ENCODE measurements at places on chromosomes 16 and 17. TPM values are rescaled to one million over a fixed set of nuclear protein-coding genes. Genes with fewer than 3 reads are reported as not detected.

DNA sequence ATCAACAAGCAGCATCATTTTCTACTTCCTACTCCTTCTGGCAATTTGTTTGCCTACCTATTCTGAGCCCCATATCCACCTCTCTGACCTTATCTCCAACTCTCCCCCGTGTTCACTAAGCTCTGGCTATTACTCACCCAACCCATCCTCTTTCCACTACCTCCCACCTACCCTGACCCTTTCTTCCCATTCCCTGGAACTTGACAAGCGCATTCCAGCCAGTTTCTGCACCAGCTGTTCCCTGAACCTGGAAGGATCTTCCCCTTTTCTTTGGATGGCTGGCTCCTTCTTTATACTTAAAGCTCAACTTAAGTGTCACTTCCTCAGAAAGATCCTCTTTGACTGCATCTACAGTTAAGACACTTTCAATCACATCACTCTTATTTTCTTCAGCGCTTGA lies 2.2 kb downstream of the DCUN1D3 start:
- DNase-seq = no peak

- DNase-seq = no peak
Measured at GRCh38 chr17:57908278-57908677, 46.9 kb downstream of the CUEDC1 start.

DNA sequence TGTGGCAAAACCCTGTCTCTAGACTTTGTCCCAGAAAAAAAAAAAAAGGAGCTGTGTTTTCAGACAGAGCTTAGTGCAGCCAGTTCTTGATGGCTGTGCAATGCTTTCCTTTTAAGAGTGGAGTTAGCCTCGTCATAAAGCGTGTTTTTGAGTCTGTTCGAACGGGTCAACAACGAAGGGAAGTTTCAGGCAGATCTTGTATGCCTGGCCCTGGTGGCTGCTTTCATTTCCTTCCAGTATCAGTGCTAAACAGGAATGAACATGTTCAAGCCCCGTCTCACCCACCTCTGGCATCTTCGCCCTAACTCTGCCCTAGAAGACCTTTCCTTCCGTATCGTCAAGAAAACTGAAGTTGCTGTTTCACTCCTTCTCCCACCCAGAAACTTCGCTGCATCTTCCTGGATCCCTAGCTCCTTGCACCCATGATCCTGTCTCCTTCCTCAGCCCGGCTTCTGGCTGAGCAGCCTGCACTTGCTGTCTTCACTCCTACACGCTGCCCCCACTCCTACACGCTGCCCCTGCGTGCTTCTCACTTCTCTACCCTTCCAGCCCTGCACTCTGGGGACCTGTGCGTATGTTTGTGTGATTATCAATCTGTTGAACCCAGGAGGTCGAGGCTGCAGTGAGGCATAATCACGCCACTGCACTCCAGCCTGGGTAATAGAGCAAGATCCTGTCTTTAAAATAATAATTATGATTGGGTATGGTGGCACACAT lies 55.3 kb downstream of the USP10 start:
- no peak for DNase-seq

DNA sequence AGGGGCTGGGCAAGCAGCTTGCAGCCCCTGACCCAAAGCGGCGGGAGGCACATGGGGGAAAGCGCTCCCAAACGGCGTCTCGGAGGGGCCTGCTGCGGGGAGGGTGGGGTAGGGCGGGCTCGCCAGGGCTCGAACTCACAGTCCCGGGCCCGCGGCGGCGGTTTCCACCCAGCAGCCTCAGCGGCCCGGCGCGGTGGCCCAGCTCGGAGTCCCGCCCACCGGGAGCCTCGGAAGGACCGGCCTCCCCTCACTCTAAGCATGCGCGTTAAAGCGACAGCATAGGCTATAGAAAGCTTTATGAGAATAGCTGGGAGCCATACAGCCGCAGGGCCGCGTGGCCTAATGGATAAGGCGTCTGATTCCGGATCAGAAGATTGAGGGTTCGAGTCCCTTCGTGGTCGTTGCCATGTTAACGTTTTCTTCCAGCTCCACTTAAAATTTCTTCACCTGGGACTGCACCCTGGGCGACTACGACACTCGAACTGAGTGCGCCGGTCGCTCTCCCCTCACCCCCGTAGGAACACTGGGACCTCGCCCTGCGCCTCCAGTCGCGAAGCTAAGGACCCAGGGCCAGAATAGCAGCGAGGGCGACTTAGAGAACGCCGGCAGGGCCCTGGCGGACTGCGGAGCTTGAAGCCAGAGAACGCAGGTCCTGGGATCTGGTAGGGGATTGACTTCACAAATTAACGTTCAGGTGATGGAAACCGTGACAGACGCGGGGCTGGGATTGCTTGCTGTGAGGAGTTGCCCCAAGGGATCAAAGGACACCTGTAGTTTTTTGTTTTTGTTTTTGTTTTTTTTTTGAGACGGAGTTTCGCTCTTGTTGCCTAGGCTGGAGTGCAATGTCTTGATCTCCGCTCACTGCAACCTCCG lies 15.8 kb downstream of the ZNF213 start:
- peak; percentile 97 for DNase-seq

GRCh38 chr16:54715011-54715410 lies 215.7 kb upstream of the IRX5 start:
- no peak for DNase-seq

DNA sequence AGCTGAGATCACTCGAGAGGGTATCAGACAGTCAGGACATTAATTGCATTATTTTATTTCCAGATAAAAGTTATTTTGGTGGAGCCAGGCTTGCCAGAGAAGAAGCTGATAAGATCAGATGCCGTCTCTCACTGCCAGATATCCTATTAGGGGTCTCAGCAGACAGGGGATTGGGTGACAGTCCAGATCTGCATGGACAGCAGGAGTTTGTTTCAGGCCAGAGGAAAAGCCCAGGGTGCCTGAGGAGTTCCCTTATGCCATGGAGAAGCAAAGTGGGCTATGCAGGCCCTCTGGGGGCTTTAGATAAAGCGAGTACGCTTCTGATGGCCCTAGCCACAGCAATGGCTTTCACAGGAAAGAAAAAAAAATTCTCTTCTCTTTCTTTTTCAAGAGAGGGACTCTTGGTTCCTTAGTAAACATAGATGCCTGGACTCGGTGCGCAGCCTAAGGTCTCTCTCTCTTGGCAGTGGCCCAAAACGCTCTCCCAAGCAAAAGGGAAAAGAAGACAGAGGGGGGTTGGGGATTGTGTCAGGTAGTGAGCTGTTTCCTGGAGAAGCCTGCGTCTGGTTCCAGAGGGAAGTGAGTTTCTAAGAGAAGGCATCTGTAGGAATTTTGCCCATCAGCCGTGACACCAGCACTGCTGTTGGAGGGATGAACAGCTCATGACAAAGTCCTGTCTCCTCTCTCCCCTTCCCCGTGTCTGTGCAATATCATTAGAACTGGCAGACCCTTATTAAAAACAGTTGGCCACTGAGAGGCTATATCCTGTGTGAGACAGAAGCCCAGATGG lies 166.3 kb upstream of the FOXF1 start:
- no peak for DNase-seq

The PRR11 gene
- 2.6 TPM for total RNA-seq

The PERCC1 gene
- total RNA-seq = not detected

Measured in sciatic nerve (tissue), 2 donors.